Left renal pelvis (tissue), 4 donors: ENCODE measurements at places on chromosomes 7 and 10. TPM values are rescaled to one million over a fixed set of nuclear protein-coding genes. Genes with fewer than 3 reads are reported as not detected.
A peak's percentile ranks its signal among the peaks of the same experiment; 100 is the strongest.

- DNase-seq = no peak
These were observed 253.5 kb downstream of the ADARB2 start for GRCh38 chr10:1483826-1484225.

DNA sequence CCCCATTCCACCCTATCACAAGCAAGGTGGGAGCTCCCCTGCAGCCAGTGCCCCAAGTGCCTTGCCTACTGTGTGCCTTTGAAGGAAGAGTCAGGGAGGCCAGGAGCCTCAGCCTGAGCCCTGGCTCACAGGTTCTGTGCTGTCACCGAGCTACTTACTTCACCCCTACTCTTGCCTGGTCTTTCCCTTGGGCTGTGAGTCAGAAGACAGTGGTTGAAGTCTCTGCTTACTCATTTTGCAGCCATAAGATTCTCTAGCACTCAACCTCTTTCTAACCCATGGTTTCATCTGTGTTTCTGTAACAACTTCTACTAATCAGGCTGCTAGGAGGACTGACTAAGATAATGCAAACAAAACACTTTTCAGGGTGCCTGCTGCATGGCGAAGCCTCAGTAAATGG, 114.5 kb downstream of the PLCE1 start:
- DNase-seq = no peak

GRCh38 chr7:37052705-37053104, 328.4 kb upstream of the AOAH start:
- DNase-seq = no peak

DNA sequence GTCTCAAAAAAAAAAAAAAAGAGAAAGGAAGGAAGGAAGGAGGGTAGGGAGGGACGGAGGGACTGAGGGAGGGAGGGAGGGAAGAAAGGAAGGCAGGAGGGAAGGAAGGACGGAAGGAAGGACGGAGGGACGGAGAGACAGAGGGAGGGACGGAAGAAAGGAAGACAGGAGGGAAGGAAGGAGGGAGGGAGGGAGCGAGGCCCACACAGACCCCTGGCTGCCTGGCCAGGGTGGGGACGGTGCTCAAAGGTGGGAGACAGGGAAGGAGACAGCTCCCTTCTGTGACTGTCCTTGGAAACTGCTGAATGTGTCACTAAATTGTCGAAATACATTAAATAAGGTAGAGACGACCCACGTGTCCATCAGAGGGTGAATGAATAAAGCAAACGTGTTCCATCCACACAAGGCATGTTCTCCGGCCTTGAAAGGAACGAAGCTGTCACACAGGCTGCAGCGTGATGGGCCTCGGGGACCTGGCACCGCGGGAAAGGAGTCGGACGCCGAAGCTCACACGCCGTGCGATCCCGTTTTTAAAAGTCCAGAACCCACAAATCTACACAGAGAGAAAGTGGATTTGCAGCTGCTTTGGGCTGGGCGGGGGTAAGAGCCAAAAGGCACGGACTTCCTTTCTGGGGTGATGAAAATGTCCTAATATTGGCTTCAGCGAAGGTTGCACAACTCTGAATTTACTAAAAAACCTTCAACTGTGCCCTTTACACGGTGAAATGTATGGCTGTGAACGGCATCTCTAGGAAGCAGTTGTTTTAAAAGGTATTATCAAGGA, 23.3 kb downstream of the ADAP1 start:
- no peak for DNase-seq

DNA sequence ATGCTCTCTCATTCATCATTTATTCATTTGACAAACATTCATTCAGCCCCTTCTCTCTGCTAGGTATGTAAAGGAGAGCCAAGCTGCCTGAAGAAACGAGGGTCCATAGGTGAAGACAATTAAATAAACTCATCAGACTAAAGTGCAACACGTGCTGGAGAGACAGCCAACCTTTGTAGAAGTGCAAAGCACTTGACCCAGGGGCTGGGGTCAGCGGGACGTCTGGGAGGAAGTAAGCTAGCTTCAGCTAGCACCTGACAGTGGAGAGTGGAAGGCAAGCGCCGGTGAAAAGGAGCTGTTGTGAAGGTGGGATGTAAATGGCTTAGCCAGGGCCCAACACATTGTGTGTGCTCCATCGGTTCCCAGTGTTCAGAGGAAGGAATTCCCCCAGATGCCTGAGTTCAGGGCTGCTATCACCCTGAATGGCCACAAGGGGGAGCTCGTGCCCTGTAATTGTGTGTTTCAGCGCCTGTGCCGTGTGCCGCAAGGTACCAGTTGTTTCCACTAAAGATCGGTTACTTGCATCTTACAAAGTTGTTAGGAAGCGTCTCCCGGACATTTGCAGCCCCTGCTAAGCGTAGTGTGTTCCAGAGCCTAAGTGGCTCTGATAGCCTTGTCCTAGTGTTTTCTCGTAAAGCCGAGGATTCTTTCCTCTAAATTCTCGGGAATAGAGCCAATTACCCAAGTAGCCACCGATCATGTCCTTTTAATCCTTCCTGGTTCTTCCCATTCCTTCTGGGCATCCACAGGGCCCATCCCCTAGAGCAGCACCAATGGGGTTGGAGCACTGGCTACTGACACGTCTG, 30.6 kb downstream of the TLX1 start:
- DNase-seq = peak; percentile 48

CALML3 gene
- not detected for polyA plus RNA-seq

DENND2A gene
- polyA plus RNA-seq = 38.7 TPM

DNA sequence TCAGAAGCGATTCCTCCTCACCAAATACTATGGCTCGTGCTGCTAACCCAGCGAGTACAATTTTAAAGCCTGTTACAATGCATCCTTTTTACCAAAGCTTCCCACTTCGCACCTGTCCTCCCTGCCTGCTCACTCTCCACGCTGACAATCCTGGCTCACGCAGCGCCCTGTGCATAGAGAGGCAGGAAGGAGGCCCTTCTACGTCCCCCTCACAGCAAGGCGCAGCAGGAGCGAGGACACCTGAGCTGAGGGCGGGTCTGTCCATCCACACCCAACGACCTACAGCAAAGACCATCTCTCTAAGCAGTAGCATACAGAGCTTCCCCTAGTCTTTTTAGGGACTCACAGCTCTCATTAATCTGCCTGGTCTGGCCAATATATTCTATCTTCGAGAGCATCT, 46.0 kb downstream of the MKI67 start:
- DNase-seq = no peak

SSC4D gene
- 6.3 TPM for polyA plus RNA-seq

- DNase-seq = no peak
These were observed 32.8 kb upstream of the PHF14 start for GRCh38 chr7:10940704-10941355.

DNA sequence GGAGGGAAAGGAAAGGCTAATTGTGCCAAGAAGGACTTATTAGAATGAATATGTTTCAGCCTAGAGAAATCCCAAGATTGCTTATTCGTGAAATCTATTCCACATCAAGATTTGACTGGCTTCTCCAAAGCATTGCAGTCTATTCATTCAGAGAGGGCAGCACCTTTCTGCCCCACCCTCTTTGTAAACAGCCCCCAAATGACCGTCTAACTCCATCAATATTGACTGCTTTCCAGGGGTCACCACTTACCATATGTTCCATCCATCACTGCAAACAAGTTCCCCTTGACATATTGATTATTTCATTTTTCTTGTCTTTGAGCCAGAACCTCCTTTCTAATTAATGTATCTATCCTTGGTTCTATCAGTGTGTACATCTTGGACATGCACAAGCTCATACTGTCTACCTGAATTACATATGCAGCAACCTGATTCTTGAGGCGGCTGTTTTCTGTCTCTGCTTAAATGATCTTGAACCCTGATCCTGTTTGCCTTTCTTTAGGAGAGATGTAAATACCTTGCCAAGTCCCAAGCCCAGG, 44.2 kb upstream of the PTER start:
- DNase-seq = no peak

DNA sequence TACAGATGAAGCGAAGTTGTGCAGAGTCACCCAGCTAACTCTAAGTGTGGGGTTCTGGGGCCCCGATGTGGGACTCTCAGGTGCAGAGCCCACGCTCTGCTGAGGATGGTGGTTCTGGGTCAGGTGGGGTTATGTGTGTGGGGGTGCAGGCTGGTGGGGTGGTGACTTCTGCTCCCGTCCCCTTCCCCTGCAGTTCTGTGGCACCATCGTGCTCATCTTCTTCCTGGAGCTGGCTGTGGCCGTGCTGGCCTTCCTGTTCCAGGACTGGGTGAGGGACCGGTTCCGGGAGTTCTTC, 28.6 kb upstream of the SH2D4B start:
- no peak for DNase-seq

DNA sequence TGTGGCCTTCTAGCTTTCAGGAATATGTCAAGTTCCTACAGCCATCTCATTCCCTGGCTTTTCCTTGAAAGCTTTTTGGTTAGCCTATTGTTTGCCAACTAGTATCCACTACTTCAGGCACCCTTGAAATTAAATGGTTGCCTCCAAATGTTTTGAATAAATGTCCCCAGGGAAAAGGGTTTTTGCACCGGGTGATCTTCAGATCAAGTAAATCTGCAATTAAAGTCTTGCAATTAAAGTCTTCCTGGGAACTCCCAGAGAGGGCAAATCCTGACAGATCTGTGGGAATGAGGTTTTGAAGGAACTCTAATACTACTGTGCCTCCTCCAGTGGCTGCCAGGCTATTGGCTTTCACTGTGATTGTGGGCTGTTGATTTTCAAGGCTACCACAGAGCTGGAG, 17.7 kb upstream of the ZNRF2 start:
- no peak for DNase-seq

GRCh38 chr7:691361-692045, 35.0 kb upstream of the DNAAF5 start:
- no peak for DNase-seq

DNA sequence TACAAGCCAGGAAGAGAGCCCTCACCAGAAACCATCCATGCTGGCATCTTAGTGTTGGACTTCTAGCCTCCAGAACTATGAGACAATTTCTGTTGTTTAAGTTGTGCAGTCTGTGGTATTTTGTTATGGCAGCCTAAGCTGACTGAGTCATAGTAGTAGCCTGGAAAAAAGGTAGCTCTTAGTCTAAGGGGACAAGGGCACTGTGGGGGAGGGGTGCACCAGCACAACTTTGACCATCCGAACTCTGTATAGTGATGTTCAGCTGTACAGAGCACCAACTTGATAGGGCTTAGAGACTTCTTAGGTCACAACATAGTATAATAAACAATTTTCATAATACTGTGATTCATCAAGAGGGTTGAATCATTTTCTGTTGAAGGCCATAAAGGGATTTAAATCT, 14.3 kb downstream of the EIF4EBP2 start:
- DNase-seq = no peak

TMEM72 gene
- 77.9 TPM for polyA plus RNA-seq

DNA sequence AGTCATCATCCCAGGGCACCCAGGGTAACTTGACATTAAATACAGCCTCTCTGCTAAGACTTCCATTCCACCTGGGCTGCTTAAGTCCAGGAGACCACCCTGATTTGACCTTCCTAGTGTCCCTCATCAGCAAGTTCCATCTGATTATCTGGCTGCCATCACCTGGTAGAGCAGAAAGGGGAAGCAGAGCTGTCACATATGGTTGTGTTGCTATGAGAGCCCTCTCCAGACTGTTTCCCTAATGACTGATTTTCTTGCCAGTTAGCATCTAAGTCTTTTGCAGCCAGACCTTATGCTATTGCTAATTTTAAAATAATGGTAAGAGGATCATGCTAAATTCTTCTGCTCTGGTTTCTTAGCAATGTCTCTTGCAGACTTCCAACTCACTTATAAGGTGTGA, 38.7 kb downstream of the KCNH2 start:
- DNase-seq = no peak

STEAP1B gene
- polyA plus RNA-seq = 2.0 TPM

- no peak for DNase-seq
These were observed 72.1 kb downstream of the INHBA start for GRCh38 chr7:41630741-41631140.

- no peak for DNase-seq
These were observed 7.5 kb downstream of the STN1 start for GRCh38 chr10:103910442-103911012.

DNA sequence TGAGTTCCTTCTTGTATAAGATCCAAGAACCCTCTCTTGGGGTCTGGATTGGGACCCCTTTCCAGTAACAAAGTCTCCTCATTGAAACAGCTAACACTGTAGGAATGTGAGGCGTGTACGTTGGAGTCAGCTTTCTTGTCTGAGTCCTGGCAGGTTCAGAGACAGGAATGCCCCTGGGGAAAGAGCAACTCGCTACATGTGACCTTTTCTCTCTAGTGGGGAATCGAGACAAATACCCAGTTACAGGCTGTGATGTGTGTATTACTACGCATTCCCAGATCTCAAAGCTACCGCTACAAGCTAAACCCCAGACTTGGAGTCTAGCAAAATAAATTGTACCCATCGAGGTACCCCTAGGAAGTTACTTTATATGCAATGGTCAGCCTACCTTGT, 85.6 kb upstream of the FRMD4A start:
- DNase-seq = no peak

ATRNL1 gene
- polyA plus RNA-seq = 31.1 TPM

FAM20C gene
- 73.7 TPM for polyA plus RNA-seq

- DNase-seq = no peak
These were observed 6.4 kb upstream of the ST8SIA6 start for GRCh38 chr10:17460756-17461155.

GRCh38 chr7:116582806-116583444, 58.1 kb downstream of the CAV1 start:
- no peak for DNase-seq

PIP4K2A gene
- 30.6 TPM for polyA plus RNA-seq

DNA sequence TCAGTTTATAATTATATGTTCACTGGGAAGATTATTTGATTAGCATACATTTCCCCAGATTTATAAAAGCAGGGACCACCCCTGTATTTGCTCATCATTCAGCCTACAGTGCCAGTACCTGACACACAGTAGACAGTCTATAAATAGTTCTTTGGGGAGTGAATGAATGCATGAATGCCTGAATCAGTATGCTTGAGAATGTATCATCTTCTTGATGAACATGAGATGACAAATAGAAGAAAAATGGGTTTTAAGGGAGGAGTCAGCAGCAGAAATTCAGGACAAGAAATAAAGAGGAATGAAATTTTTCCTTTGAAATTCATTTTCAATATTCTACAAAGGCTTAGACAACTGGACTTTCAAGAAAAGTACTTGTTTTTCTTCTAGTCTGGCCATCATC, 295.8 kb upstream of the LRRTM3 start:
- no peak for DNase-seq

DNA sequence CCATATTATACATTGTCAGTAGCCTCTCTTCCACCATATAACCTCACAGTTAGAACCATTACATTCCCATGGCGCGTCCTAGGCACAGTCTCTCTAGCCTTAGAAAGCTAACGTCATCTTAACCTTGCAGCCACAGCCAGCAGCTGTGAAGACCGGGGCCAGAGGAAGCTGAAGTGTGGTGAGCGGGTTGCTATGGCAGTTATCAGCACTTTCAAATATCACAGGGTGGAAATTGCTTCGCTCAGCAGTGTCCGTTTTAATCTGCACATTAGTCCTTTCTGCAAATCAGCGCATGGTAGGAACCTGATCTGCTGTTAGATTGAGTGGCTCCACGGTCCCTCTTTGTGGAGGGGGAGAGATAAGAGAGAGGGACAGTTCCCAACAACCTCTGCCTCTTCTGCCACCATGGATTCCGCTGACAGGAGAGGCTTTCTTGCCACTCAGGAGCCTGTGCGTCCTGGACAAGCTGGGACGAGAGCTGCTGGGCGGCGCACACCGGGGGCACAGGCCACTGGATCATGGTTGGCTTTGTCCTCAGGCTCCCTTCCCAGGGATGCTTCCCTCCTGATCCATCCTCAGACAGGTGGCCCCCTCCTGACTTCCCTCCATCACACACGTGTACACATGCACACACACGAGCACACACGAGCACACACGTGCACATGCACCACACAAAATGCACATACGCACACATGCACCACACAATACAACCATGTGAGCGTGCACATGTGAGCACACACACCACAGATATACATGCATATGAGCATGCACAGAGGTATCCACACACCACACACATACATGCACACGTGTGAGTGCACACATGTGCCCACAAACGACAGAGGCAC, 93.8 kb downstream of the WDR37 start:
- no peak for DNase-seq
